Fibroblast of skin of back (primary cell): ENCODE measurements at places on chromosomes 13 and 19.

GRCh38 chr19:16801600-16802013, 27.6 kb upstream of the SIN3B start:
- DNase-seq: peak; percentile 59

- DNase-seq: no peak
Measured at GRCh38 chr13:22198641-22199217, 527.9 kb downstream of the FGF9 start.

DNA sequence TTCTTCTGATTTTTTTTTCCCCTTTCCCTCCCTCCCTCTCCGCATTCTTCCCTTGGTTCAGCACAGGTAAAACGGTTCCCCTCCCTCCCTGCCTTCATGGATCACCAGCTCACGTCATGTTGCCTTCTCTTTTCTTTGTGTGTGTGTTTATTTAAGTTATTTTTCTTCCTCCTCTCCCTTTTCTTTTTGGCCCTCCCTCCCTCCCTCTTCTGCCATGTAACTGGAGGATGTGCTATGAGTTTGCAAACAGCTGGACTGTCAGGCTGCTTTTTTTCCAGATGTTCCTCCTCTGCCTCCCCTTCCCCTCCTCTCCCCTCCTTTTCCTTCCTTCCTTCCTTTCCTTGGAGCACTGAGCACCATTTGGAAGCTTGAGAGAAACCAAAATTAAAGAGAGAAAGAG, 2.0 kb downstream of the LENG9 start:
- no peak for DNase-seq

GRCh38 chr19:41753936-41754529, 1.3 kb upstream of the CEACAM6 start:
- peak; percentile 28 for DNase-seq

DNA sequence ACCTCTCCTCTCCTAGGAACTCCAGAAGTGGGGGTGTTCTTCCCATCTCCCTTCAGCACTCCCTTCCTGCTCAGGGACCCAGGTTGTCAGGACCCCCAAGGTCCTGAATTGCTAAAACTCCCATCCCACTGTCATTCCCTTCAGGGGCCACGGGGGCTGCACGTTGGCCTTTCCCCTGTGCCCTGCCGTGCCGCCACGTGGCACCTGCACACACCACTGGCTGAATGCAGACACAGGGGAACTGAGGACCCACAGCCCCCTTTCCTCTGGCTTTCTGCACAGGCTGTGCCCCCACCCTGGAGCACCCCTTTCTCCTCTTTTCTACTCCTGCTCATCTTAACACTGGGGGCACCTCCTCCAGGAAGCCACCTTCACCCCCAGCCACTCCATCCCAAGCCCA, 9.0 kb downstream of the SHANK1 start:
- no peak for DNase-seq

GRCh38 chr13:98890925-98891324, 86.9 kb downstream of the DOCK9 start:
- DNase-seq: no peak

DNA sequence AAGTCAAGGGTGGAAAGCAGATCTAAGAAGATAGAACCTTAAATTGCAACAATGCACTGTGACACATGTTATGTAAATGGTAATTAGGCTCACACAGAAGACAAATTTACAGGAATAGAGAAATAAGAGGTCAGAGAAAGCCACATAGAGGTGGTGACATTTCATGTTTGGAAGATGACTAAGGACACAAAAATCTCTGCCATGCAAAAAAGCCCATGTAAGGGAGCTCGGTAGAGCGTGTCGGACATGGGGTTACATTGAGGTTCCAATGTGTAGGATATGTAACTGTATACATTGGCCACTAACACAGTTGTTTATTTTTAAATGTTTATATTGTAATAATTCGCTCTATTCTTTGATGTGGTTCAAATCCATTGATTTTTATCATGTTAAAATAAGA, 33.7 kb downstream of the SUGT1 start:
- peak; percentile 18 for DNase-seq

DNA sequence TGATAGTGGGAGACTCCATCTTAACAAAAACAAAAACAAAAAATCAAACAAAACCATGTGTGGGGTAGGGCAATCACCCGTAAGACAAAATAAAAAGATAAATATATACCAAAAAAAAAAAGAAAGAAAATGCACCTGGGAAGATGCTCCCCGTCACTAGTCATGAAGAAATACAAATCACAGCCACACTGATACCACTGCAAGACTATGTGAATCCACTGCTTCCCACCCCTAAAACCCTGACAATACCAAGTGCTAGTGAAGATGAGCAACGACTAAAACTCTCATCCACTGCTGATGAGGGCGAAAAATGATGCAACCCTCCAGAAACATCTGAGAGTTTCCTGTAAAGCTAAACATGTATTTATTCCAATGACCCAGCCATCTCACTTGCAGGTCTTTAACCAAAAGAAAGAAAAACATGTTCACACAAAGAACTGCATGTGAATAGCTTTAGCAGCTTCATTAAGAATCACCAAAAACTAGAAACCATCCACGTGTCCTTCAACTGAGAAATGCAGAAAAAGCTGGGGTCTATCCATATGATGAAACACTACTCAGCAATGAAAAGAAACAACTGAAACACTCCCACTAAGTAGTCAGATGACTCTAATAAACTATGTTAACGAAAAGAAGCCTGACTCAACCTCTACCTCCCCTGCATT, 31.7 kb downstream of the BRD4 start:
- peak; percentile 91 for DNase-seq

GRCh38 chr19:5149508-5149907, 180.6 kb downstream of the KDM4B start:
- DNase-seq: no peak

DNA sequence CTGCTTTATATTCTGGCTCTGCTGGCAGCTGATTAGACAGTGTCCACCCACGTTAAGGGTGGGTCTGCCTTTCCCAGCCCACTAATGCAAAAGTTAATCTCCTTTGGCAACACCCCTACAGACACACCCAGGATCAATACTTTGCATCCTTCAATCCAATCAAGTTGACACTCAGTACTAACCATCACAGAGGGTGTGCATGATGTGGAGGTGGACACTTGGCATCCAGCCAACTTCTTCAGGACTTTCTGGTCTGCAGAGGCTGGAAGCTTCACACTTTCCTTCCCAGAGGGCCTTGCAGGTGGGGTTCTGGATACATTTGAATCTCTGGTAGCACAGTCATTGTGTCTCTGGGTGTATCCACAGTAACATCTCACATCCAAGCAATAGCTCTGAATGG, 18.9 kb upstream of the IGFL1 start:
- no peak for DNase-seq

- no peak for DNase-seq
Measured at GRCh38 chr13:98918771-98919170, 59.1 kb downstream of the DOCK9 start.

DNA sequence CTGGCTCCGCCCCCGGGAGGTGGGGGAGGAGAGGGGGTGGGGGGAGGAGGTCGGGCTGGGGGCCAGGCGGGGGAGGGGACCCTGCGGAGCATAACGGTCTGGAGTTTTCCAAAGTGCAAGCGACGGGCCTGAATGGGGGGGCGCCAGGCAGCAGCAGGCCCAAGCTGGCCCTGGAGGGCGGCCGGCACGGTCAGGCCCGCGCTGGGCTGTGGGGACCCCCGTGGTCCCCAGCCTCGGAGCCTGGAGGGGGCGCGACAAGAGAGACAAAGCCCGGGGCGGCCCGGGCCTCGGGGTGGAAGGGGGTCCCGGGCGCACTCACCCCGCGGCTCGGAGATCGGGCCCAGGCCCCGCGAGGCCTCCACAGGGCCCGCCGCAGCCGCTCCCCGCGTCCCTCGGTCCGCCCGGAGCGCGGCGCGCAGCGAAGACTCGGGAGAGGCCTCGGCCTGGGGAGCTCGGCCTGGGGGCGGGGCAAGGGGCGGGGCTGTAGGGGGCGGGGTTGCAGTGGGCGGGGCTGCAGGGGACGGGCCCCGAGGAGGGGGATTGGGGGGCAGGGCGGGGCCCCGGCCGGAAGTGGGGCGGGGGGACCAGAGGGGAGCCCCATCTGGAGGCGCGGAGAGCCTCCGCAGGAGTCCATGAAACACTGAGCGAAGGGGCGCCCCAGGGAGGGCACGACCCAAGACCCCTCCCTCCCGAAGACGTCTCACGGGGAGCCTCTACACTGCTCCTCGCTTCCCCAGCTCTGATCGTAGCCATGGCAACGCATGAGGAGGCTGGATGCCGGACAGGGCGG, 47.6 kb downstream of the PTPRS start:
- peak; percentile 82 for DNase-seq

DNA sequence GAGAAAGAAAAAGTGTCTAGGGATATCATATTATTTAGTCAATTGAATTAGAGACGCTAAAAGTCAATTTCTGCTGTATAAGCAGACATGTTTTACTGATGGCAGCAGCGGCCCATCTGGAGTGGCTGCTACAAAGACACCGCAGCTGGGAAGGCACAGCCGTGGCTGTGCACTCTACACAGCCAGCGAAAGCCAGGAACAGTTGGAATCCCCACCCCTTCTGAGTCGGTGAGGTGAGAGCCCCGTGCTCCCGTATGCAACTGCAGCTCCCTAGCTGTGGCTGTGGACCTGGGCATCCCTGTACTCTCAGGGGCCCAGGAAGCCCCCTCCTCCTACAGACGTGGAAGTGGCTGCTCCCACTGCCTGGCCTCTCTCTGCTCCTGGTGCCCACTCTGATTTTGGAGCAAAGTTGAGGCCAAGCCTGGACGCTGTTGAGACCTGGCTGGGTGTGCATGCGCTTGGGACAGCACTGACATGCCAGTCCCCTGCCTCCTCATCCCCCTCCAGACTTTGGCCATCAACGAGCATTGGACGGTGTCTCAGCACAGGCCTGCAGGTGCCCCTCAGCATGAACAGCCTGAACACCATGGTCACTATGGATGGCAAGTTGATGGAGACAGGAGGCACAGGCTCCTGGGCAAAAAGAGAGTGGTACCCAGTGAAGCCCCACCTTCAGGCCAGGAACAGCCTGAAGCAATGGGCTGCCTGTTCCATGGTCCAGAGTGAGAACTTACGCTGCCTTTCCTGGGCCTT, 944.0 kb upstream of the MIR17HG start:
- no peak for DNase-seq

DNA sequence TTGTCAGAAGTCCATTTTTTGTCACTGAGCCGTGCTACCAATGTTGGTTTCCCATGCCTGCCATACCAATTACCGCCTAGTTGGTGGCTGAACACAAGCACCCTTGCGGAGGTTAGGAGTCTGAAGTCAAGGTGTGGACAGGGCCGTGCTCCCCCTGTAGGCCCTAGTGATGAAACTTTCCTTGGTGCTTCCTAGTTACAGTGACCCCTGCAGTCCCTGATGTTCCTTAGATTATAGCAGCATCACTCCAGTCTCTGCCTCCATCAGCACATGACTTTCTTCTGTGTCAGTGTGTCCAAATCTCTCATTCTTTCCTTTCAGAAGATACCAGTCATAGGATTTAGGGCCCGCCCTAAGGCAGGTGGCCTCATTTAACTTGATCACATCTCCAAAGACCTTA, 99.0 kb downstream of the MYO16 start:
- DNase-seq: no peak

DNA sequence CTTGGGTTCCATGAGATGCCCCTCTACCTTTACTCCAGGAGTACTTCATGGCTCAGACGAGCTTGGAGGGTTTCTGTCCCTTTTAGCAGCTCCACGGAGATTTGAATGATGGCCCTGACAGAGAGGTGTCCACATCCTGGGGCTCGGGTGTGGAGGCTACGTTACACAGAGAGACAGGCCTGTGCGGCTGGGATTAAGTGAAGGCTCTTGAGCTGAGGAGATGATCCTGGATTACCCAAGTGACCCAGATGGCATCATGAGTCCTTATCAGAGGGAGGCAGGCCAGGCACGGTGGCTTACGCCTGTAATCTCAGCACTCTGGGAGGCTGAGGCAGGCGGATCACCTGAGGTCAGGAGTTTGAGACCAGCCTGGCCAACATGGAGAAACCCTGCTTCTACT, 12.4 kb downstream of the DPP9 start:
- no peak for DNase-seq

GRCh38 chr13:73058432-73058735, 421 bp upstream of the KLF5 start:
- DNase-seq: no peak

DNA sequence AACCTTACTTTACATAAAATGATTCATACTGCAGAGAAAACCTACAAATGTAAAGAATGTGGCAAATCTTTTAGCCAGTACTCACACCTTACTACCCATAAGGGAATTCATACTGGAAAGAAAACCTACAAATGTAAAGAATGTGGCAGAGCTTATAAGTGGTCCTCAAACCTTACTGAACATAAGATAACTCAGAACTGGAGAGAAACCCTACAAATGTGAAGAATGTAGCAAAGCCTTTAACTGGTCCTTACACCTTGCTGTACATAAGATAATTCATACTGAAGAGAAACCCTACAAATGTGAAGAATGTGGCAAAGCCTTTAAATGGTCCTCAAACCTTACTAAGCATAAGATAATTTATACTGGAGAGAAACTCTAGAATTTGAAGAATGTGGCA, 90.1 kb downstream of the ZNF675 start:
- no peak for DNase-seq

DNA sequence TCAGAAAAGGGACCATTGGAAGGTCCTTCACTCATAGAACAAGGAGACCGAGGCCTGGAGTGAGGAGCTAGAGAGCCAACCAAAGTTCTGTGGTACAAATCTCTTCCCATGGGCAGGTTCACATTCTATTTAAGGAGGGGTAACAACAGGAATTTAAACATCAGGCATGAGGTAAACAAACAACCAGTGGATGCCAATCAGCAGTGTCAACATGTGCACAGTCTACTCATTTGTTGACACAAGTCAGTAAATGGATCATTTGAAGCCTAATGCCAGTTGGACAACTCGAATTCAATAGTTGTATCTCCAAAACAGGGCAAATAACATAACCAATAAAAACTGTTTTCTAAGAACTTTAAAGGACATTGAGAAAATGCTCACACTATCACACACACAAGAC, 6.3 kb upstream of the DOCK9 start:
- DNase-seq: no peak

DNA sequence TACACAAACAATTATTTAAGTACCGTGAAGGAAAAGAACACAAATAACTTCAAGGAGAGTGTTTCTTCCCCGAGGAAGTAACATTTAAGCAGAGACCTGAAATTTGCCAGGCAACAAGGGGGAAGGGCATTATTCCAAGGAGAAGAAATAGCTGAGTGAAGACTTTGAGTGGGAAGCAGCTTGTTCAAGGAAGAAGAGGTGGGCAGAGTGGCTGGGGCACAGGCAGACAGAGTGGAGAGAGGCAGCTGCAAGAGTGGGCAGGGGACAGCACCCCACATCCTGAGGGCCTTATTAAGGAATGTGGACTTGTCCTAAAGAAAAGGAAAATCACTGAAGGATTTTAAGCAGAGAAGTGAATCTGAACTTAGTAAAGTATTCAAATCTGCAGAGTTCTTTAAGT, 4.7 kb upstream of the DCLK1 start:
- no peak for DNase-seq
